ENCODE measurements at places on chromosomes 5 and 9. TPM values are rescaled to one million over a fixed set of nuclear protein-coding genes. Genes with fewer than 3 reads are reported as not detected.

The OBP2A gene
- polyA plus RNA-seq, result not detected

The IL4 gene
- polyA plus RNA-seq, result not detected

DNA sequence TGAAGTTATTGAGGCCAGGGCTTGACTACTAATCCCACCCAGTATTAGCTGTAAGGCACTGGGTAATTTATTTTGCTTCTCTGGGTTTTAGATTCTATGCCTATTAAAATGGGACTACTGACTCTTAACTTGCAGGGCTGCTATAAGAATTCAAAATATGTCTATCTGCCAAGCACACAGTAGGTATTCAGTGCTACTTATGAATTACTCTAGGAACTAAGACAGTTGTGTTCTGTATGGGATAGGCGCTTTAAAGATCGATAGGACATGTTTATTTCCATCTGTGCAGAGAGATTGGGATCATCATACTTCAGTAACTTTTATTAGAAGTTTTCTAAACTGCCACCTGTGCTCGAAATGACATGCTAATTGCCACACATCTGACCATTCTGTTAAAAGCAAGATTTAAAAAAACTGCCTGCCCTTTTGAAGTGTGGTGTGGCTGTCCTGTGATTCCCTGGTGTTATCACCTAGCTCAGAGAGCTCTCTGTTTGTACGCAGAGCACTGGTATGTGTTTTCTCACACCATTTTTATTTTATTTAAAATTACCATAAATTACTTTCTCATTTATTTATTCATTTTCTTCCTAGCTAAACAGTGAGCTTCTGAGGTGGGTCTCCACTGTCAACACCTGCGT lies 58.7 kb downstream of the FYB1 start:
- H3K4me3 ChIP-seq, result no peak overlapping the region
- no peak for DNase-seq
- H3K27ac ChIP-seq, result no peak overlapping the region
- no peaks in the 10 kb centered on the region for H3K36me3 ChIP-seq
- H3K27me3 ChIP-seq, result no peaks in the 10 kb centered on the region
- peaks cover 43% of the 10 kb centered on the region for H3K4me1 ChIP-seq

- no peaks in the 10 kb centered on the region for H3K36me3 ChIP-seq
- H3K4me3 ChIP-seq, result no peak overlapping the region
- H3K27ac ChIP-seq, result no peak overlapping the region
- H3K27me3 ChIP-seq, result no peaks in the 10 kb centered on the region
- H3K4me1 ChIP-seq, result no peaks in the 10 kb centered on the region
- no peak for DNase-seq
These were observed 4.4 kb upstream of the SNX2 start for GRCh38 chr5:122770477-122770876.

GRCh38 chr5:153086486-153086885 lies 404.0 kb upstream of the GRIA1 start:
- H3K36me3 ChIP-seq, result no peaks in the 10 kb centered on the region
- H3K4me3 ChIP-seq, result no peak overlapping the region
- H3K27ac ChIP-seq, result no peak overlapping the region
- no peak for DNase-seq
- no peaks in the 10 kb centered on the region for H3K27me3 ChIP-seq

The TLX3 gene
- not detected for polyA plus RNA-seq

The UBE2QL1 gene
- 0.03 TPM for polyA plus RNA-seq

The C9orf153 gene
- 0.16 TPM for polyA plus RNA-seq

All from spleen (tissue), 13 donors.